CD8-positive, alpha-beta memory T cell (primary cell): ENCODE measurements at places on chromosomes 2 and 18. TPM values are rescaled to one million over a fixed set of nuclear protein-coding genes. Genes with fewer than 3 reads are reported as not detected.

- H3K36me3 ChIP-seq, result no peaks in the 10 kb centered on the region
- no peak for DNase-seq
- H3K27me3 ChIP-seq, result no peaks in the 10 kb centered on the region
- no peak overlapping the region for H3K4me3 ChIP-seq
Observed at GRCh38 chr2:74759986-74760385, 73.9 kb upstream of the HK2 start.

- H3K4me3 ChIP-seq, result no peak overlapping the region
- no peaks in the 10 kb centered on the region for H3K4me1 ChIP-seq
- H3K36me3 ChIP-seq, result no peaks in the 10 kb centered on the region
- DNase-seq, result no peak
Observed at GRCh38 chr2:237649541-237650454, 22.4 kb downstream of the LRRFIP1 start.

DNA sequence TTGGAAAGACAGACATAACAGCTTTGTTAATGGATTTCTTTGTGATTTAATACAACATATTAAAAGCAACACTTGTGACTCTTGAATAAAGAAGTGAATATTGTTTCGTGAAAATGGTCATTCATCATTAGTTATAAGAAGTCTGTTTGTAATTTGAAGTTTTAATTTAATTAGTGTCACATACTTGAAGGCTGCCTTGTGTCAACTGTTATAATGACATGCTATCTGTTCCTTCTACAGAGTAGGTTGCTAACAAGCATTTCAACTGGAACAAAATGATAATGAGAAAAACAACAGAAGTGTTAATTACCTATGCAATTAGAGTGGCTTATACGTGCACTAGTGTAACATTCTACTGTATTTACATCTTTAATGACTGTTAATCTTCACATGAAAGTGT is 624.7 kb downstream of the LRP1B start:
- H3K36me3 ChIP-seq, result no peaks in the 10 kb centered on the region
- no peaks in the 10 kb centered on the region for H3K27me3 ChIP-seq
- H3K27ac ChIP-seq, result no peak overlapping the region
- H3K4me3 ChIP-seq, result no peak overlapping the region
- no peaks in the 10 kb centered on the region for H3K4me1 ChIP-seq
- no peak for DNase-seq

DNA sequence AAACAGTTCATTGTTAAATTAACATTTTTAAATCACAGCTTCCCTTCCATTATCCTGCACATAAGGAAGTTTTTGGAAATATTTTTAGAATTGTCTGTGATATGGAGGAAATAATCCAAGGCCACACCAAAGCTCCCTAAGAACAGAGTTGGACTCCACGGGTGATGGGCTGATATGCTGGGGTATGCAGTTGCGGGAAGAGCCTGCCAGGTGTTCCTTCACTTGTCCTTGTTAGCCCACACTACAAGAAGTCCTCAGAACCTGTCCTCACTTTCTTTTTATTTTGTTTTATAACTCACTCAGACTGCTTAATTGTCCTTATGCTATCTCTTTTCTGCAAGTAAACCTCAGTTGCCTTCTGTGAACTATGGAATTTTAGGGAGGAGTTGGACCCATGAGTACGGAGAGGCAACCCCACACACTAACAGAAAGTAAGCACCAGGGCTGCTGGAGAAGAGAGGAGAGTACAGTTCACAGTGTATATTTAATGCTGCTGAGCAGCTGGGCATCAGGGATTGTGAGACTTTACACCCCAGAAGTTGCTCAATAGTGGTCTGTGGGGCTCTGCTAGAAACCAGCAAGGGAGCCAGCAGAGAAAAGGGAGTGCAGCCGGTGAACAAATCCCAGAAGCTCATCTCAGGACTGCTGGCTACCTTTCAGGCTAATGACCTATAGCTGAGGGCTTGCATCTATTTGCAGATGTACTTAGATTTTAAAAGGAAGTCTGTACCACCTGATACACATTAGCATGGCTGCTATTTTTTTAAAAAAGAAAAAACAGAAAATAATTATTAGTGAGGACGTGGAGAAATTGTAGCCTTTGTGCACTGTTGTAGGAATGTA is 280.1 kb upstream of the STON1 start:
- DNase-seq, result no peak
- H3K4me1 ChIP-seq, result no peaks in the 10 kb centered on the region
- H3K36me3 ChIP-seq, result no peaks in the 10 kb centered on the region
- H3K27me3 ChIP-seq, result no peaks in the 10 kb centered on the region
- no peak overlapping the region for H3K4me3 ChIP-seq

DNA sequence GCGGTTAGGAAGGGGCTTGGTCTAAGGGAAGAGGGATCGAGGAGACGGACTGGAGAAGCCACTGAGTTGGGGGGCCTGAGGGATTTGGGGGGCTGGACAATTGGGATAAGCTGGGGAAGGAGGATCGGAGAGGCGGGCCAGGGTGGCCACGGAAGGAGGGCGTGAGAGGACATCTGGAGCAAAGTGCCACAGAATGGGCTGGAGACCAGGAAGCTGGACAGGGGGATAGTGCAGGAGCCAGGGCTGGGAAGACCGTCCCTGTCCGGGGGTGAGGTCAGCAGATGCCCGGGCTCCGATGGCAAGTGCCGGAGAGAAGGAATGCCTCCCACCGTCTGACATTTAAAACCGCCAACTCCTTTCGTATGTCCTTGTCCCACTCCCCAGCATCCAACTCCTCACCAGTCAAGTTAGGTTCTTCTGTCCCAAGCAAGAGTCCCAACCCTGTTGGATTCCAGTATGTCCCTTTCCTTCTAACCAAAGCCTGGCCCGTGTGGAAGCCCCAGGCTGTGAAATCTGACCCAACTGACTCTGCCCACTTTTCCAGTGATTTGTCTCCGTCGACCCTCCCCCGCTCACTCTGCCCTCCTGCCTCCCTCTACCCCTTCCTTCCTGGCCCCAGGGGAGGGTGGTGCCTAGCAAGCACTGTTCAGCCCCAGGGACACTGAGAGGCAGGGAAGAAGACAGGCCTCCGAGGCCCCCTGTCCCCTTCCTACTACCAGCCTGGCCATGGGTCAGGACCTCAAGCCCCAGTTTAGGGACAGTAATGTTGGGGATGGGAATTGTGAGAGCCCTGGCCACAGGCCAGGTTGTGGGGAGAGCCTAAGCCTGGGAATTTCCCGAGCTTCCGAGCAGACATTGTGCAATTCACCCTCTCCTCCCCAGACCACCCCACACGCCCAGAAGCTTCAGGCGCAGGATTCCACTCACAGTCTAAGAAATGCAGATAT is 31.5 kb upstream of the TMBIM1 start:
- no peak overlapping the region for H3K27ac ChIP-seq
- peak overlapping the region; percentile 41 for H3K4me3 ChIP-seq
- H3K36me3 ChIP-seq, result no peaks in the 10 kb centered on the region
- no peaks in the 10 kb centered on the region for H3K27me3 ChIP-seq
- H3K4me1 ChIP-seq, result peaks cover 26% of the 10 kb centered on the region

Gene LAMA1
- not detected for total RNA-seq

DNA sequence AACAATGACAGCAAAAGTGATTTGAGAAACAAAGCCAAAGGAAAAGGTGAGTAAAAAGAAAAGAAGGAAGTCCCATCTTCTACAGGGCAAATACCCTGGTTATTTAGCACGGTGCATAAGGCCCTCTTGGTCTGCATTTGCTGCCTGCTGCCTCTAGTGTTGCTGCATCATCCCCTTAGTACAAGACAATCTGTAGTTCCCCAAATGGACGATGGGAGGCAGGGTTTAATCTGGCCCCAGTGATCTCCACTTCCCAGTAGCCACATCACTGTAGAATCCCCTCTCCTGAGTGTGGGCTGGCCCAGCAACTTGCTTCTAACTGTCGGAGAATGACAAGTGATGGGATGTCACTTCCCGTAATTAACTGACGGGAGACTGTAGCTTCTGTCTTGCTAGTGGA is 85.1 kb downstream of the CTAGE1 start:
- H3K4me3 ChIP-seq, result no peak overlapping the region
- DNase-seq, result no peak
- no peaks in the 10 kb centered on the region for H3K36me3 ChIP-seq
- H3K27ac ChIP-seq, result no peak overlapping the region
- peaks cover 6% of the 10 kb centered on the region for H3K4me1 ChIP-seq
- H3K27me3 ChIP-seq, result no peaks in the 10 kb centered on the region

DNA sequence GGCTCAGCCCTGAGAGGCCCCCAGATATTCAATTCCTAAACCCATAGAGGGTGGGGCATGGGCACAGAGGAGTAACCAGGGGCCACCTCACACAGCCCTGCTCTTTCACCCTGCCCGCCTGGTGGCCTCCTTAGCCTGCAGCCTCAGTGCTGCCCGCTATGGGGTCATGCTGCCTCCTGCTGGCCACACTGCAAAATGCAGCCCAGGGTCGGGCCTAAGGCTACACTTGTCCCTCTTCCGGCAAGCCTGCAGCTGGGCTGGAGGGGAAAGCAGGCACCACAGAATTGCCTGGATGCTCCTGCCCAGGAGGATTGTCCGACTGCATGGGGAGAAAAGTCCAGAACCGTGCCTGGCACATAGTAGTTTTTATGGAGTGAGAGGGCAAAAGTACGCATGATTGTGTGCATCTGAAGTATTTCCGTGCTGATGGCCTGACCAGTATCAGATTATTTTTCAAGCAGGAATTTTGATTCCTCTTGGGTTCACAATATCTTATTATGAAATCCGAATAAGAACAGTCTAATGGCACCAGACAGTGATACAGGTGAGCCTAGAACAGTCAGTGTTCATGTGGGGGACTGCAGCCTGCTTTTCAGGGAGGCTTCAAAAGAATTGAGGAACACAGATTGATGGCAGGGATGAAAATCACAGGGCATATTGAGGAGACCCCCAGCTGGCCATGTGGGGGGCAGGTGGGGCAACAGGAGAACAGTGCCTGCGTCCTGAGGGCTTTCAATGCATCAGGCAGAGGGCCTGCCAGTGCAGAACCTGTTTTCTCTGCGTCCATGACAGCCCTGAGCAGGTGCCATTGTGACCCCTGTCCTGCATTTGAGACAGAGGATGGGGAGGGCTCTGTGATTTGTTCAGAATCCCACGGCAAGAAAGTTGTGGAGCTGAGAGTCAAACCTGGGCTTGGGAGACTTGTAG is 51.2 kb upstream of the ALPP start:
- DNase-seq, result peak; percentile 71
- H3K27me3 ChIP-seq, result no peaks in the 10 kb centered on the region
- H3K4me3 ChIP-seq, result no peak overlapping the region
- H3K4me1 ChIP-seq, result peaks cover 18% of the 10 kb centered on the region
- H3K27ac ChIP-seq, result no peak overlapping the region

- H3K4me1 ChIP-seq, result peaks cover 1% of the 10 kb centered on the region
- H3K27me3 ChIP-seq, result peaks cover 55% of the 10 kb centered on the region
- DNase-seq, result no peak
Observed at GRCh38 chr18:57429167-57430078, 5.8 kb upstream of the ONECUT2 start.

DNA sequence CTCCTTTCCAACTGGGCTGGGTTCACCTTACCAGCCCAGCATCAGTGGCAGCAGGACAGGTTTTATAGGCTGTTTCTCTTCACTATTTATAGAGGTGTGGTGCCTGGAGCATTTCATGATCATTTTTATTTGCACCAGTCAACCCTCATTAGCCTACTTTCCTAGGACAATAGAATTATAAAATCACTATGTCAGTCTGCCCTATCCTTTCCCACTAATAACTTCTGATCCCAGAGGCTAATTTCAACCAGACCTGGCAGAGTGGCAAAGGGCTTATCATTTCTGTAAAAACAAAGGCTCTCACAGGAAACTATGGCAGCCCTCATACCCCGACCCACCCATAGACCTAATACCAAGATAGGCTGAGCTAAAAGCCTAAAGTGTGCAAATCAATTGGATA is 243.5 kb upstream of the TMEFF2 start:
- no peak overlapping the region for H3K27ac ChIP-seq
- no peaks in the 10 kb centered on the region for H3K36me3 ChIP-seq
- no peaks in the 10 kb centered on the region for H3K27me3 ChIP-seq
- no peak overlapping the region for H3K4me3 ChIP-seq
- no peaks in the 10 kb centered on the region for H3K4me1 ChIP-seq
- DNase-seq, result no peak

GRCh38 chr2:179622112-179622511 is 239.3 kb downstream of the ZNF385B start:
- DNase-seq, result no peak
- H3K36me3 ChIP-seq, result no peaks in the 10 kb centered on the region
- no peaks in the 10 kb centered on the region for H3K27me3 ChIP-seq
- no peak overlapping the region for H3K4me3 ChIP-seq
- no peaks in the 10 kb centered on the region for H3K4me1 ChIP-seq

DNA sequence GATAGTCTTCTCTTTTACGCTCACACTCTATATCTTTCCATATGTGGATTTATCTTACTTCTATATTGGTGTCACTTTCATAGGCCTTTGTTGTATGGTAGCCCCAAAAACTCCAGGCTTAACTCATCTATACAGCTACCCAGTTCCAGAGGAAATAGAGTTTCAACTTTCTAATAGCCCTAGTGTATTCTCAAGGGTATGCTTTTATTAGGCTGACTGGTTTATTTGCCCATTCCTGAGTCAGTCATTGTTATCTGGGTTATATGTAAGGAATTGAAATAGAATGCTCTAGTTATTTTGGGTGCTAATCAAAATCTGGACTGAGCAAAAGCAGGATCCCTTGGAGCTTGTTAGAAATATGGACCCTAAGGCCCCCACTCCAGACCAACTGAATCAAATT is 307.4 kb upstream of the KCNJ3 start:
- no peaks in the 10 kb centered on the region for H3K36me3 ChIP-seq
- DNase-seq, result no peak
- H3K4me3 ChIP-seq, result no peak overlapping the region
- H3K27ac ChIP-seq, result no peak overlapping the region
- no peaks in the 10 kb centered on the region for H3K27me3 ChIP-seq
- no peaks in the 10 kb centered on the region for H3K4me1 ChIP-seq

- DNase-seq, result no peak
- no peak overlapping the region for H3K27ac ChIP-seq
- H3K4me1 ChIP-seq, result no peaks in the 10 kb centered on the region
- H3K27me3 ChIP-seq, result no peaks in the 10 kb centered on the region
- H3K36me3 ChIP-seq, result no peaks in the 10 kb centered on the region
Observed at GRCh38 chr2:53347269-53347668, 420.3 kb upstream of the CHAC2 start.

Gene IL37
- total RNA-seq, result not detected

- no peak overlapping the region for H3K4me3 ChIP-seq
- H3K27ac ChIP-seq, result no peak overlapping the region
- H3K4me1 ChIP-seq, result no peaks in the 10 kb centered on the region
- no peaks in the 10 kb centered on the region for H3K36me3 ChIP-seq
- no peaks in the 10 kb centered on the region for H3K27me3 ChIP-seq
- DNase-seq, result no peak
Observed at GRCh38 chr2:29583104-29583503, 338.3 kb downstream of the ALK start.

DNA sequence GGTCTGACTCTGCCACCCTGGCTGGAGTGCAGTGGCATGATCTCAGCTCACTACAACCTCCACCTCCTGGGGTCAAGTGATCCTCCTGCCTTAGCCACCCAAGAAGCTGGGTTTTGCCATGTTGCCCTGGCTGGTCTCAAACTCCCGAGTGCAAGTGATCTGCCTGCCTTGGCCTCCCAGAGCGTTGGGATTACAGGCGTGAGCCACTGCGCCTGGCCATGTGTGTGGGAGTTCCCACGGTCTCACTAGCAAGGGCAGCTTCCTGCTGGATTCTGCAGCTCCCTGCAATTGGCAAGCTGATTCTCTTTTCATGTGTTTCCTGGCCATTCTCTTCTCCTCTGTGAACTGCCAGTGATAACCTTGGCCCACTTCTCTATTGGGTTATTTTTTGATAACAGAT is 84.0 kb downstream of the USP40 start:
- peaks cover 8% of the 10 kb centered on the region for H3K36me3 ChIP-seq
- no peak overlapping the region for H3K27ac ChIP-seq
- H3K27me3 ChIP-seq, result no peaks in the 10 kb centered on the region
- no peaks in the 10 kb centered on the region for H3K4me1 ChIP-seq
- DNase-seq, result no peak
